Thoracic aorta (tissue), 2 donors: ENCODE measurements at places on chromosomes 16 and 17.

DNA sequence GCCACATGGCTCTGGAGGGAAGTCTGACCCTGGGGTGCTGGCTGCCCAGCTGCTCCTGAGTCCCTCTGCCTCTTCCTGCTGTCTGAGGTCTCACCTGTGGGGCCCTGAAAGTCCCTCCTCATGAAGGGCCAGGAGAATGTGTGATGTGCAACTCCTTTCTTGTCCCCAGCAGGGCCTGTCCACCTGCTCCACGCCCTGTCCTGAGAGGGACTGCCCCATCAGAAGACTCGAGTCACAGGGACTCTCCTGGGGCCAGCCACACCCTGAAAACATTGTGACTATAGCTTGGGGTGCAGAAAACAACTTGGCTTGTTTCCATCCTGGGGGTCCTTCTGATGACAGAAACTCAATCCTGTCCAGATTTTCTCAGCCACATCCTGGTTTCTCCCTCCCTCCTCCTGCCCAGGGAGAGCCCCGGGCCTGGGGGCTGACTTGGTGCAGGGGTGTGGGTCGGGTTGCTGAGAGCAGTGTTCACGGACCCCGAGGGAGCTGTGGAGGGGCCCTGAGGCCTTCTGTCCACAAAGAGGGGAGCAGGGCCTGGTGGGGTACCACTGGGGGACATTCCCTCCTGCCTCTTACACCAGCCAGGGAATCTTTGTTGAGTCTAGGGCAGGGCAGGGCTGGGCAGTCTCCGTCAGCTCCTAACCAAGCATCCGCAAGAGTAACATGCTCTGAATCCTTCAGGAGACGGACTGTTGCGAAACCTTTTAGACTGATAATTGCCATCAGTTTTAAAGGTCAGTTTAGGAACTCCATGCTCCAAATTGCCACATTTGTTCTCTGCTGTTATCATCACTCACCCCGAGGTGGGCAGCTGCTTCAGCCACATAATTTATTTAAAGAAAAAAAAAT is 45.9 kb downstream of the NT5M start:
- no peak for DNase-seq

DNA sequence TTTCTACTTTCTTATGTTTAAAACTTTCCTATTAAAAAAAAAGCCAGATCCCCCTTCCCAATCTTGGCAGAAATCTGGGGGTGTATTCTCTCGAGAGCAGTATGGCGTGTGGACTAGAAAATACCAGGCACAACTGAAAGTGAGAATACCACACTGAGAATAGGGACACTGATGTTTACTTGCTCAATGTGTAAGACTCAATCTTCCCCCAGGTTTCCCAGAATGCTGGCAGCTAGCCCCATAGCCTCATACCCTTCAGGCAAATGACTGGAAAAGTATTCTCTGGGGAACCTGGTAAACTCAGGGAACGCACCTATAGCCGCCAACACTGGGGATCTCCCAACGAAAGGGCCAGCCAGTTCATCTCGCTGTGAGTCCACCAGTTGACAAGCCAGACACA is 15.3 kb downstream of the ZZEF1 start:
- no peak for DNase-seq

DNA sequence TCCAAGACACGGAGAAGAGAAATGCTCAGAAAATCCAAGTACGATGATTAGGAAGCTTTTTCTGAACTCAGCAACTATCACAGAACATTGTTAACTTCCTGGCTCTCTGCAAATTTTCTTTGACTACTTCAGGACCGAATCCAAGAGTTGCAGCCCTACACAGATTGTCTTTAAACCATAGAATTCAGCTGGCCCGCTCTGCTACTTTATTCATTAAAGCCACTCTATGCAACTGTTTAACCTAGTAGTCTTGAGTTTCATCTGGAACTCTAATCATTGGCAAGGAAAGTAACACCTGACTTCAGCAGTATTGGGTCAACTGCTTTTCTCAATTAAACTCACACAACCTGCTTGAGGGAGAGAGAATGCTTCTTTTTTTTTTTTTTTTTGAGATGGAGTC is 210.1 kb downstream of the SLC39A11 start:
- DNase-seq = no peak

DNA sequence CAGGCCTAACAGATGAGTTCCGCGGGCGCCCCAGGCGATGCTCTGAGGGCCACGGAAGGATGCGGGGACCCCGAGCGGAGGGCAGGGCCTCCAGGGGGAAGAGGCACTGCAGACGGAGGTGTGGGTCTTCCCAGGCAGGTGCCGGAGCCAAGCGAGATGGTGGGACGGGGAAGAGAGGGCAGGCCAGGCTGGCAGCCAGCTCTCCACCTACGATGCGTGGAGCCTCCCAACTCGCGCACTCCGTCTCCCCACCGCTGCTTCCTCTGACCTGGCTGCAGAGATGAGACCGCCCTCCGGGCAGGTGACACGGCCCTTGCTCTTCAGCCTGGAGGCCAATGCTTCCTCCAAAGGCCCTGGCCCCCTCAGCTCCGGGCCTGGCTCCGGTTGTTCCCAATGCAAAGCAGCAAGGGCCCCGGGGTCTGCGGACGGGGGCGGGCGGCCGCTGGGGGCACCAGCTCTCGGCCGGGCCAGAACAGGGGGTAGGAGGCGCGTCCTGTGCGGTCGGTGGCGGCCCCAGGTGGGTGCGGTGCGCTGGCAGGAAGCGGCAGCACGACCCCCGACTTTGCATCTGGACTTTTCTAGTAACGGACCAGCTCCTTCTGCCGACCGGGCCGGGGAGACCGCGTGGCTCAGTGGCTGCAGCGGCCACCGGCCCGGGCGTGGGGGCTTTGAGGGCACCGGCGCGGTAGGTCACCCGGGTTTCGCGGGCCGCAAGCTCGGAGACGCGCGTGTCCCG is 1.5 kb upstream of the SOX8 start:
- DNase-seq = no peak

- no peak for DNase-seq
Observed at GRCh38 chr17:6047966-6048365, 22.2 kb upstream of the WSCD1 start.

GRCh38 chr17:77206158-77206956 is 65.6 kb downstream of the SEC14L1 start:
- no peak for DNase-seq

DNA sequence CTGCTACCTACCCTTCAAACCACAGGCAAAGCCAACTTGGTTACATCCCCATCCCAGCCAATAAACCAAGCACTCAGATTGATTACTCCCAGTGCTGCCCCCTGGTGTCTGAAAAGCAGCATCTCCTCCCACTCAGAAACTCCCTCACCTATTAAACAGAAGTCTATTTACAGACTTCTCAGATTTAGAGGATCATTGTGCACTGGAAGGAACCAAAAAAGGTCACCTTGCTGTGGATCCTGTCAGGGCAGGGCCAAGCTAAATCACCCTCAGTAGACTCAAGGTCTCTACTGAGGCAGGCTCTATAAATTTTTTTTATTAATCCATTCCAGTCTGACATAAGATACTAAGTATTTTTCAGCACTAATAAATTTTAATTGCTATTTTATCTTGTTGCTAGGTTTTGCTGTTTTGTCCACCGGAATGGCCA is 17.6 kb downstream of the HIGD1B start:
- DNase-seq = peak; percentile 7

DNA sequence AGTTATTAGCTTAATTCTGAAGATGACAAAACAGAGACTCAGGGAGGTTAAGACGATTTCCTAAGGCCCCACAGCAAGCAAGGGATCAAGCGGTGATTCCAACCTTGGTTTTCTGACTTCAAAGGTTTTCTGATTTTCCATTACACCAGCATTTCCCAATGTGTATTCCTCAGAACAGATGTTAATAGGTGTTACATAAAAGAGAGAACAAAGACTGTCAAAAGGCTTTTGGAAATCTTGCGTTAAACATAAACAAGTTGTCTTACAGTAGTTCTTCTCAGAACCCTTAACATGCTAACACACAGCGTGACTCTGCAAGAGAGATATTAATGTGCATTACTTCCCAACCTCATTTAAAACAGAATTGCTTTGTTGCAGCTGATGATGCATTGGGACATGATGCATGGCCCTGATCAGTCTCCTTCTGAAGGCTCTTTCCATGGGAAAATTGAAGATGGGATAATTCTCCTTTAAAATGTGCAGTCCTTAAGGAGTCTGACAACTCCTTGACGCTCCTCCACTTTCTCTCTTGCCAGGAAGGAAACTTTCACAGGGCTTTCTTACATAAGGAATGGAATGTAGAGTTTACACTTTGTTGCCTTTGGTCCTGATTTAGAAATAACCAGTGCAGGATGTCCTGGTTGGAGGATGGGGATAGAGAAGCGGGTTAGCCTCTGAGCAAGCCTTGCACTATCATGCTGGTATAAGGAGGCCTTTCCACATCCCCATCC is 21.5 kb upstream of the MMD start:
- no peak for DNase-seq

DNA sequence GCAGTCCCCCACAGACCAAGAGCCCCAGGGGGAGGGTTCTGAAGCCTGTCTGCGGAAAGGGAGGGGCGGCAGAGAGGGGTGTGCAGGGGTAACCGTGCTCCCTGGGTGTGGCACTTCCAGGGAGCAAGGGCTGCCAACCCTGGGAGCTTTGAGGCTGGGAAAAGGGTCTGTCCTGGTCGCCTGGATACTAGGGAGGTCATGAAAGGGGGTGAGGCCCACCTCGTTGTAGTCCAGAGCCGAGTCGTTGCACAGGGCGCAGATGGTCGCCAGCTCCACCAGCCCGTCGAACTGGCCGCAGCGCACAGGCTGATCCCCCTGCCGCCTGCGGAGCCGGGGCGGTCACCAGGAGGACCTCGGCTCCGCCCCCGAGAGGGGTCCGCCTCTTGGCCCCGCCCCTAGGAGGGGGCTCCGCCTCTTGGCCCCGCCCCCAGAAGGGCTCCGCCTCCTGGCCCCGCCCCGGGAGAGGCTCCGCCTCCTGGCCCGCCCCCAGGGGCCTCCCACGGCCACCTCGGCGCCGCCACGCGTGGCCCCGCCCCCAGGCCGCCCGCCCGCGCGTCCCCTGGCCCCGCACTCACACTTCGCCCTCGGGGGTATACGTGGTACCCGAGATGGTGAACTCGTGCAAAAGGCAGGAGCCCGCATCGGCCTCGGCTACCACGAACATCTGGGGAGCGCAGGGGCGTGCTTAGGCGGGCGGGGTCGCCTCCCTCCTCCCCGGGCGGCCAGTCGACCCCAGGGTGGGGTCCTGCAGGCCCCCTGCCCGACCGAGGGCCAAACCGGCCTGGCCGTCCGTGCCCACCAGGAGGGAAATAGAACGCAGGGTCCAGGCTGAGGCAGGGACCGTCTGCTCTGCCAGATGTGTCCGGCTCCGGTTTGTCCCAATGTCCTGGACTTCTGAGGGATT is 19.5 kb downstream of the ATP2A3 start:
- DNase-seq = no peak

DNA sequence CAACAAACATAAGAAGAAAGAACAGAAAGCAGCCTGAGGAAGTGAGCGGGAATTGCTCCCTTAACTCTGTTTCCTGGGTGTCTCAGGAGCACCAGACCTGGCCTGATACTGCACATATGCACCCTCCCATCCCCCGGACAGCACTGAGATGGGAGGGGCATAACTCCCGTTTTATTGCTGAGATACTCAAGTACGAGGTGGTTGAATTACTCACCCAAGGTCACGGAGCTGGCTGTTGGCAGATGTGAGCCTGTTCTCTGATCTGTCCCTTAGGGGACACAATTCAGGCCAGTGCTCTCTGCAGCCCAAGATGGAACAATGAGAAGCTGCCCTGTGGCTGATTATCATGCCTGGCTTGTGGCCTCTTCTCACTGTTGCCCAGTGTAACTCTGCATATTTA is 9.1 kb upstream of the MED9 start:
- no peak for DNase-seq

DNA sequence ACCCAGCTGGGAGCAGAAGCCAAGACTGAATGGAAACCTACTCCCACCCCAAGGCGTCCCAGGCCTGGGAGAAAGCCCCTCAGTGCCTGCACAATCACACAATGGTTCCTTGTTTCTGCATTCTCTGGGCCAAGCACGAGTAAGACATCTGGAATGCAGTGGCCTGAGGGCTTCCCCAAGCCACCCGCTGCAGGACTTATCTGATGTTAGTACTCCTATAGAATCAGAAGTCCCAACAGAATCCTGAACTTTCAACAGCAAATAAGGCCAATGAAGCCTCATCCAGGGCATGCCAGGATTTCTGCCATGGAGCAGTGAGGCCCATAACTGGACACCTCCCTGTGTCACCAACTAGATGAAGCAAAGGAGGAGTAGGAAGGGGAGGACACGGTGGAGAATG is 28.6 kb downstream of the MYO18A start:
- DNase-seq = no peak

DNA sequence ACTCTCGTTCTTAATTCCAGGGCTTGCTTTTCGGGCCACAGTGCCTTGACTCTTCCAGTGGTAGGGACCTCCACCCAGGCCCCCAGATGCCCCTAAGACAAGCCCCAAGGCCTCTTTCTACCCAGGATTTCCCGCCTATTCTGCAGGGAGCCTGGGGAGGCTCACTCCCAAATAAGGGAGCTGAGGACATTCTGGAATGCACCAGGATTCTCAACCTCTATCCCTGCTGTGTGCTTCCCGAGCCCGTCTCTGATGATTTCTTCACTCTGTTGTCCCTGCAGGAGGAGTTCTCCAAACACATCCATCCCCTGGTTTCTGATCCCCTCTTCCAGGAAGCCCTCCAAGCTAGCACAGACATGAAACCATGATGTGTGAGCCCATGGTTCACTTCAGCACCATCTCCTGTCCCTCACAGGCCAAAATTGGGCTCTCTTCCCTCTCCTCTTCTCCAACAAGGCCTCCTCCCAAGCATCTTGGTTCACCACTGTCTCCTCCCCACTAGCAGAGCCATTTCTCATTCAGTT is 255.9 kb downstream of the KATNIP start:
- no peak for DNase-seq

DNA sequence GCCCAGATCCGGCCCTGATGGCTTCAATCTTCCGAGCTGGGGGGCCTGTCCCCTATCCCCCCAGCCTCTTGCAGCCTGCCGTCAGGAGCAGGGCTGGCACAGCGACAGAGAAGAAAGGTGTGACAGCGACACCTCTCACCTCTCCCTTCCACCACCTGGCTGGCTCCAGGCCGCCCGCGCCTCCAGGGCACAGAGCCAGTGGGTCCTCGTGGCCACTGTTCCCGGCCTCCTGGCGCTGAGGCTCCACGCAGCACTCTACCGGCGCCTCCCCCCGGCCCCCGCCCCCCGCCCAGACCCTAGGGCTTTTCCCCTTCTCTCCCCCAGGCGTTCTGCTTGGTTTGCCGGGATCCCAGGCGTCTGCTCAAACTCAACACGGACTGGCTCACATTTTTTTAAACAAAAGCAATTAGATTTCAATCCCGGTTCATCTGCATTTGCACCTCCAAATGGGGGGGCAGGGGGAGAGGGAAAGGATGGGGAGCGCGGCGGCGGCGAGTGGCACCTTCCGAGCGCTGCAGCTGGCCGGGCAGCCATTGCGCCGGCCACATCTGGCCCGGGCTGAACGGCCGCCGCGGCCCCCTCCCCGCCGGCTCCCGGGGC is 12.8 kb upstream of the CBX8 start:
- no peak for DNase-seq
